Colonic mucosa (tissue), 4 donors: ENCODE measurements at places on chromosomes 5 and 9. TPM values are rescaled to one million over a fixed set of nuclear protein-coding genes. Genes with fewer than 3 reads are reported as not detected.

CER1 gene
- total RNA-seq, result not detected

FIBCD1 gene
- total RNA-seq, result 32.9 TPM

- no peak overlapping the region for H3K4me3 ChIP-seq
- DNase-seq, result no peak
- no peaks in the 10 kb centered on the region for H3K27me3 ChIP-seq
- no peaks in the 10 kb centered on the region for H3K4me1 ChIP-seq
- H3K27ac ChIP-seq, result no peak overlapping the region
Measured at GRCh38 chr5:10604975-10605374, 41.1 kb downstream of the ANKRD33B start.

GRM6 gene
- not detected for total RNA-seq

PWWP2A gene
- 44.0 TPM for total RNA-seq

SV2C gene
- total RNA-seq, result 0.35 TPM

DNA sequence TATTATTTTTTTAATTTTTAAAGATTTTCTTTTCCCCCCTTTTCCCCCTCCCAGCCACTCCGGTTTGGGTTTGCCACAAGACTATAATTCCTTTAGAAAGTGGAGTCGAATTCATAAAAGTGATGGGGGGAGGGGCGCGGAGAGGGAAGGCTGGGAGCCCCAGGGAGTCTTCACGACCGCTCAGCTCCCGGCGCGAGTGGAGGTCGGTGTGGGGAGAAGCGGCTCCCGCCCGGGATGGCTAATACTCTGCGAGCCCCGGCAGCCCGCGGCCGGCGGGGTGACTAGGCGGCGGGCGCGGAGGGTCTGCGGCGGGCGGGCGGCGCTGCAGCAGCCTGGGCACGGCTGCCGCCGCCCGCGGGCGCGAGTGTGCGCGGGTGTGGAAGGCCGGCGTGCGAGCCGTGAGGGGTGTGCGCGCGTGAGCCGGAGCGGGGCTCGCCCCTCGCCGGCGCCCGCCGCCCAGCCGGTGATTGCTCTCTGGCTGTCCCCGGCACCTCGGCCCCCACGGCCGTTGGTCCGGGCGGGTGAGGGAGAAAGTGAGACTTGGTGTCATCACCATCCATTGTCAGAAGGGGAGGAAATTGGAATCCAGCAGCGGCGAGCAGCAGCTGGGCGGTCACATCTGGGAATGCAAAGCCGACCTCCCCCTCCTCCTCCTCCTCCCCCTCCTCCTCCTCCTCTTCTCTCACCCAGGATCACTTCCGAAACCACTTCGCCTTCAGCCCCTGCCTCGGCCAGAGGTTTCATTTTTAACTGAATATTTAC lies at the start of gene PARP8:
PARP8 (plus strand) TSS at position 377 of the 762 bp plus-strand sequence. CDS start 459 bp downstream, outside the sequence.
- H3K27ac ChIP-seq, result peak within 1 kb of the TSS; percentile 88
- no peaks in the 10 kb centered on the region for H3K4me1 ChIP-seq
- H3K4me3 ChIP-seq, result peak within 1 kb of the TSS; percentile 87
- H3K36me3 ChIP-seq, result no peaks in the 10 kb centered on the region

DNA sequence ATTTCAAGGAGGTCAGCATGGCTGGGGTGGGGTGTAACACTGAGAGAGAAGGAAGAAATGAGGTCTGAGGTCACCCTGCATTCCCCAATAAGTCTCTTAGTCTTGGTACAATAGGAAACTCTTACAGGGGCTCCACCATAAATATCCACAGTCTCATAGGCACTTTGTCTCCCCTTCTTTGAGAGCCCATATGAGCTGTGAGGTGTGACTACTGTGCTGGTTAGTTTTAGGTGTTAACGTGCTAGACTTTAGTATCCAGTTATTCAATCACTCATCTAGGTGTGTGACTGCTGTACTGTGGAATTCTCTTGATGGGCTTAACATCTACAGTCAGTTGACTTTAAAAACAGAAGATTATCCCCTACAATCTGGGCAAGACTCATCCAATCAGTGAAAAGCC lies 378.1 kb upstream of the RFX3 start:
- H3K36me3 ChIP-seq, result no peaks in the 10 kb centered on the region
- H3K4me1 ChIP-seq, result peaks cover 3% of the 10 kb centered on the region
- H3K27me3 ChIP-seq, result no peaks in the 10 kb centered on the region
- no peak overlapping the region for H3K27ac ChIP-seq
- DNase-seq, result no peak

- H3K4me1 ChIP-seq, result no peaks in the 10 kb centered on the region
- no peaks in the 10 kb centered on the region for H3K27me3 ChIP-seq
- H3K4me3 ChIP-seq, result no peak overlapping the region
- H3K27ac ChIP-seq, result no peak overlapping the region
Measured at GRCh38 chr9:77764894-77765780, 117.0 kb upstream of the GNA14 start.

DNA sequence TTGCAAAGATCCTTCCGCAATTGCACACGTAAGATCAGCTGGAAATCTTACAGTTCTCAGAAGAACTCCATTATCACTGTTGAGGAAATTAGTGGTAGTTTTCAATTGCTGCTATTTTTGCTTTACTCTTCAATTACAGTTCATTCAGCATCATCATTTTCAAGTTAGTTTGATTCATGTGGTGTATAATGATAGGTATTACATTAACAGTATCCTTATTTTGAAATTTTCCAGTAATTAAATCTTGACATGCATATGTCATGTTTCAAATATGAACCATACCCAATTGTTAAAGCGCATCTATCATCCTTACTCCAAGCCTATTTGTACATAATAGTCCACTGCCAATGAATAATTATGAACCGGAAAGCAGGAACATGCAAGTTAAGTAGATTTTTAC lies 60.3 kb downstream of the NR6A1 start:
- no peaks in the 10 kb centered on the region for H3K4me1 ChIP-seq
- H3K4me3 ChIP-seq, result no peak overlapping the region
- no peaks in the 10 kb centered on the region for H3K36me3 ChIP-seq
- no peak for DNase-seq
- H3K27me3 ChIP-seq, result no peaks in the 10 kb centered on the region
- no peak overlapping the region for H3K27ac ChIP-seq

DNA sequence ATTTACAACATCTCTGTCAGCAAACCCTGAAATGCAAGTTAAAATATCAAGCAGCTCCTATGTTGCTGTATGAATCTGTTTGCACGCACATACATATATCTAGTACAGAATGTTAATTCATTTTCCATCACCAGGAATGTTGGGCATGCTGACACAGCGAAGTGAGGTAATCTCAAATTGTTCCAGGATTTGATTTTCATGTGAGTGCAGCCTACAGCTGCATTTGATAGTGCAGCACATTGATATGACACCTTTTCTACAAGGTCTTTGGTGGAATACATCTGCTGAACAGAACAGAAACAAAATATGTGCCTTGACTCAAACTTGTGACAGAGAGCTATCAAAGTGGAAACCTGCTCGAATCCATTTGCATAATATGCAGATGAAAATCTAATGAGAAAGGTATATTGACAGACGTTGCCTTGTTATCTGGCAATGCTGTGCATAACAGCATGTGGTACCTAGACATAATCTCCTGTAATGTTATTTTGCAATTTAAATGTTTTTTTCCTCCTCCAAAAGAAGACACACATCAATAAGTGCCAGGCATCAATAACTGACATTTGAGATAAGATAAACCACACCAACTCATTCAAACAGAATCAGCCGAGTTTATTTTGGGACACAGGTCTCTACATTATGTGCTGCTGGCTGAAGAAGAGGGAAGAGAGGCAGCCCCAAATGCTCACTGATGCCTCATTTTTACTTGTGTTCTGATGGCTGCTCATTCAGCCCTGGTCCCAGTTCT lies 512.2 kb downstream of the ZNF608 start:
- no peaks in the 10 kb centered on the region for H3K27me3 ChIP-seq
- no peaks in the 10 kb centered on the region for H3K36me3 ChIP-seq
- H3K4me1 ChIP-seq, result no peaks in the 10 kb centered on the region

PDE8B gene
- 1.8 TPM for total RNA-seq

GRCh38 chr5:160672521-160672920 lies 179.5 kb downstream of the ATP10B start:
- no peak overlapping the region for H3K27ac ChIP-seq

GRCh38 chr5:67773411-67774266 lies 441.9 kb upstream of the PIK3R1 start:
- H3K27ac ChIP-seq, result no peak overlapping the region
- H3K27me3 ChIP-seq, result no peaks in the 10 kb centered on the region
- H3K4me3 ChIP-seq, result no peak overlapping the region
- H3K4me1 ChIP-seq, result no peaks in the 10 kb centered on the region
- no peaks in the 10 kb centered on the region for H3K36me3 ChIP-seq

LECT2 gene
- total RNA-seq, result not detected

DNA sequence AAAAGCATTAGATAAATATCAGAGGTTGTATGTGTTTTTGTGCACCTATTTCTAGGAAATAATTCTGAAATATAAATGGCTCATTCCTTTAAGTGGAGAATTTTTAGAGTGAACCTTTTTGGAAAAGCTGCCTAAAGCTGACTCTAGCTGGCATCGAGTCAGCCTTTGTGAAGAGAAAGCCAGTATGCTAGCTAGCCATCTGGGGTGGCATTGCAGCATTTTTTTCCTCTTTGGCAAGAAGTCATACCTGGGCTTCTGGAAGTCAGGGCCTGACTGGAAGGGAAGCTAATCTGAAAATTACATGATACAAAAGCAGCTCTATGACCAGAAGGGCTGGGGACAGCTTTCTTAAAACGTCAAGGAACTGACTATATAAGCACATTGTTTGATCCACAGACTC lies 19.7 kb downstream of the ANP32B start:
- H3K4me1 ChIP-seq, result no peaks in the 10 kb centered on the region
- no peak for DNase-seq
- no peaks in the 10 kb centered on the region for H3K36me3 ChIP-seq
- no peak overlapping the region for H3K4me3 ChIP-seq
- H3K27me3 ChIP-seq, result no peaks in the 10 kb centered on the region

DNA sequence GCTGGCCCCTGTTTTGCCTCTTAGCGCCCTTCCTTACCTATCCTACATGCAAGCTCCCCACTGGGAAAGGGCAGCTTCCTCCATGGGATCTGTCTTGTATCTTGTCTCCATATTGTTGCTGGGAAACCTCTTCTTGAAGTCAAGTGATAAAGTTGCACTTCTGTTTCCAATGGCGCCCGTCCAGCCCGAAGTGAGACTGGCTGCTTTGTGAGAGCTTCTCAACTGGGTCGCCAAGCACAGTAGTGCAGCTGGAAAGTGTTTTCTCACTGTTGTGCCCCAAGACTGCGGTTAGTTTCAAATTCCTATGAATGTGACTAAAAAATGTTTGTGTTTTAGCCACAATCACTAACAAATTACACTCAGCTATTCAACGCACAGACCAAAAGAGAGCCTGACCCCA lies 506.6 kb upstream of the MPDZ start:
- no peak overlapping the region for H3K27ac ChIP-seq
- H3K27me3 ChIP-seq, result no peaks in the 10 kb centered on the region
- DNase-seq, result no peak
- H3K4me3 ChIP-seq, result no peak overlapping the region
- H3K4me1 ChIP-seq, result no peaks in the 10 kb centered on the region

- H3K27me3 ChIP-seq, result no peaks in the 10 kb centered on the region
- DNase-seq, result no peak
- no peaks in the 10 kb centered on the region for H3K4me1 ChIP-seq
- H3K36me3 ChIP-seq, result no peaks in the 10 kb centered on the region
Measured at GRCh38 chr9:121455527-121456239, 44.0 kb downstream of the GGTA1 start.

ALDH1A1 gene
- 61.3 TPM for total RNA-seq

GRCh38 chr9:11551106-11551505 lies 938.3 kb upstream of the PTPRD start:
- H3K27ac ChIP-seq, result no peak overlapping the region
- H3K4me3 ChIP-seq, result no peak overlapping the region
- H3K4me1 ChIP-seq, result no peaks in the 10 kb centered on the region
- DNase-seq, result no peak

PCDHA3 gene
- total RNA-seq, result 0.11 TPM

GRCh38 chr9:89530726-89531125 lies 32.8 kb upstream of the SEMA4D start:
- H3K27me3 ChIP-seq, result no peaks in the 10 kb centered on the region
- no peak overlapping the region for H3K4me3 ChIP-seq
- no peak for DNase-seq
- H3K4me1 ChIP-seq, result no peaks in the 10 kb centered on the region
- no peak overlapping the region for H3K27ac ChIP-seq

AQP3 gene
- 7.2 TPM for total RNA-seq
